Dermis microvascular lymphatic vessel endothelial cell (primary cell): ENCODE measurements at places on chromosomes 1 and 21. TPM values are rescaled to one million over a fixed set of nuclear protein-coding genes. Genes with fewer than 3 reads are reported as not detected.

GRCh38 chr1:6008084-6008415 is 15.8 kb upstream of the NPHP4 start:
- DNase-seq: no peak

- no peak for DNase-seq
These were observed 130.1 kb upstream of the CTTNBP2NL start for GRCh38 chr1:112265931-112266330.

- peak; percentile 44 for DNase-seq
These were observed 108.9 kb downstream of the CAPN8 start for GRCh38 chr1:223556414-223557129.

DNA sequence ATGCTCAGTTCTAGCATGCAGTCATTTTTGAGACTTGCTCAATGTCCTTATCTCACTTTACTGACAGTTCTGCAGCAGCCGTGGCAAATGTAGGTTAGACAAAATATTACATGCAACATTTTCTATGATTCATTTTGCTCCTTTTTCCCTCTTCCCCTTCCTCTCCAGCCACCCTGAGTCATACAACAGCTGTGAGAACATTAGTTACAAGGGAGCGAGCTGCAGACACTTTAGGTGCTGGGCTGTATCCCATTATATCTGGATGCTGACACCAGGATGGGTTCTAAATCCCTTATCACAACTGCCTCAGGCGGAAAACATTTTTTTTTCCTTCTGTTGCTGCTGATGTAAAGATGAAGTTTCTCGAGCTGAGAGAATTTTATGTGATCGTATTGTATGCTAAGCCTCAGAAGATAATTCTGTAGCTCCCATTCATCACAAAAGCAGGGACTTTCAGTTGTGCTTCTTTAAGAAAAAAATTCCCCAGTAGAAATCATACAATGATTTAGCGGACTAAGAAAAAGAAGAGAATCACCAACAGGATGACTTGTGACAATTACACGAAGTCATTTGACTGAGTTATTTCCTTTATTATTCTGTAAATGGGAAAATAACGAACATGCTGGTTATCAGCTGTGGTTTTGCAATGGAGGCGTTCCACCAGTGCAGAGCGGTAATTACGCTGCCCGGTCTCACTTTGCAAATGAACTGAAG is 345.0 kb downstream of the DISC1 start:
- DNase-seq: peak; percentile 89

DNA sequence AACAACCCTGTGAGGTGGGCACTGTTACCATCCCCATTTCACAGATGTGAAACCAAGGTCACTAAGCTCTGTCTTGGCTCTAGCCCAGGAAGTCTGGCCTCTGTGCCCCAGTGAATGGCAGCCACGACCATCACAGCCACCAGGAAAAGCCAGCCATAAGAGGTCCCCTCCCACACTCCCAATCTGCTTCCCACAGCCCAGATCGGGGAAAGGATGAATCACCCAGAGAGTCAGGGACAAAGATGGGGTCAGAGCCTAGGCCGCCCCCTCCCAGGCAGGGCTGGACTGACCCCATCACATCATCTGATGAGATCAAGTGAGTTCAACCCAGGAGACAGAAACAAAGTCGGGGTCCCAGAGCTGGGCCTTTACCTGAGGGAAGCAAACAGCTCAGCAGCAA is 22.9 kb upstream of the COL16A1 start:
- DNase-seq: no peak

DNA sequence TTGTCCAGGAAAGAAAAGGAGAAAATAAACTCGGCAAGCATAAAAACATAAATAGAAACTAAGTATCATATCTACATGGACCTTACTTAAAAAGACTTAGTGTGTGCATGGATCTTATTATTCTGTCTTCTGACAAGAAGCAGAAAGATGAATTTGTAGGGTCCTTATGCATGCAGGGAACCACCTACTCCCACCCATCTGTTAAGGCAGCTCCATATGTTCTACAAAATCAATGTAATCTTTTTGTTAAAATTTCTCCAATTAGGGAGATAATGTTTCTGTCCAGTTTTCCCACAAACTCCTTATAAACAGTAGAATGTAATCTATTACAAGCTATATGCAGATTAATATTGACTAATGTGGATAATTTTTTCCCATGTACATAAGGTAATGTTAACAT is 13.9 kb upstream of the PTPN14 start:
- DNase-seq: no peak

GRCh38 chr1:99531578-99532275 is 114.2 kb upstream of the PALMD start:
- no peak for DNase-seq

GRCh38 chr1:197224160-197224559 is 43.9 kb upstream of the CRB1 start:
- no peak for DNase-seq

DNA sequence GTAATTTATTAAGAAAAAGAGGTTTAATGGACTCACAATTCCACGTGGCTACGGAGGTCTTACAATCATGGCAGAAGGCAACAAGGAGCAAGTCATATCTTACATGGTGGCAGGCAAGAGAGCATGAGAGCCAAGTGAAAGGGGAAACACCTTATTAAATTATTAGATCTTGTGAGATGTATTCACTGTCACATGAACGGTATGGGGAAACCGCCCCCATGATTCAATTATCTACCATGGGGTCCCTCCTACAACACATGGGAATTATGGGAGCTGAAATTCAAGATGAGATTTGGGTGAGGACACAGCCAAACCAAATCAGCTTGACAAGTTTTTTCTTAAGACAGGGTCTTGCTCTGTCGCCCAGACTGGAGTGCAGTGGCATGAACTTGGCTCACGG is 14.3 kb downstream of the DAP3 start:
- no peak for DNase-seq

GRCh38 chr1:88910401-88910800 is 19.0 kb upstream of the GTF2B start:
- no peak for DNase-seq

DNA sequence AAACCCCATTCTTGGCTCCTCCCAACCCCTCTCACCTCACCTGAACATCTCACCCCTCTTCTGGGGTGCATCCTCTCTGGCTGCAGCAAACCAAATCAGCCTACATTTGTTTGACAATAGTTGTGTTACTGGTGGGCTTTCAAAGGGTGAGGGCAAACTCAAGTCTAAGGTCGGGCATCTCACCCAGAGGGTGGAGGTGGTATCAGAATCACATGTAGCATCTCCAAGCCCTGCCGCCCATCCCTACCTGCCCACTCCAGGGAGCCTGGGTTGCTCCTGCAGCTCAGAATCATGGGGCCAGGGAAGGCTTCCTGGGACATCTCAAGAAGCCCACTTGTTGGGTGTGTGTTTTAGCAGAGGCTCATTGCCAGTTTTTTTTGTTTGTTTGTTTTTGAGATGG is 35.8 kb downstream of the PGBD5 start:
- no peak for DNase-seq

DNA sequence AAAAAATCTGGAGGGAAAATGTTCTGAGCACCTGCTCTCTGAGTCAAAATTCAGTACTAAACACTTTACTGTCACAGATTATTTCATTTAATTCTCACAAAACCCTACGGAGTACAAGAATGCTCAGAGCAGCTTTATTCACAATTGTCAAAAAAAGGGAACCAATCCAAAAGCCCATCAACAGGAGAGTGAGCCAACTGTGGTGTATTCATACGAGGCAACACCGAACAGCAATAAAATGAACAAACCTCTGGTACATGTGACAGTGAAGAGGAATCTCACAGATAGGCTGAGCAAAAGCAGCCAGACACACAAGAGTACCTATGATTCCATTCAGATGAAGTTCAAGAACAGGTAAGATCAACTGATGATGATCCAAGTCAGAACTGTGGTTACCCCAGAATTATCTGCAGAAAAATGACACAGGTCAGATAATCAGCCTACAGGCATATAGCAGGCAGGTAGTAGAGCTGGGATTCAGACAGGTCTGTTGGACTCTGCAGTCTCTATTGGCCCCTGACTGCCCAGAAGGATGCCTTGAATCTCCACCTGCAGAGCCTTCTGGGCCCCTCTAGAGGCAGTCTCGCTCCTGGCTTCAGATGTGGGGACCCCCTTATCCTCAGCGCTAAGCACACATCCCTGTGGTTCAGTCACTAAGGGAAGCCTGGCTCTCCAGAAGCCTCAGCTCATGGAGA is 19.2 kb downstream of the SLC9A1 start:
- DNase-seq: no peak

GRCh38 chr21:39602076-39602689 is 10.6 kb upstream of the B3GALT5 start:
- DNase-seq: no peak

- DNase-seq: no peak
These were observed 12.4 kb upstream of the EVI5 start for GRCh38 chr1:92797297-92797696.

GRCh38 chr21:34887105-34887442 is 162.0 kb downstream of the RUNX1 start:
- no peak for DNase-seq

GRCh38 chr1:30325085-30325935 is 398.1 kb downstream of the MATN1 start:
- no peak for DNase-seq

- DNase-seq: no peak
These were observed 10.2 kb downstream of the KLHL21 start for GRCh38 chr1:6592441-6592840.

- DNase-seq: no peak
These were observed 14.1 kb downstream of the CAPN8 start for GRCh38 chr1:223651291-223651991.

DNA sequence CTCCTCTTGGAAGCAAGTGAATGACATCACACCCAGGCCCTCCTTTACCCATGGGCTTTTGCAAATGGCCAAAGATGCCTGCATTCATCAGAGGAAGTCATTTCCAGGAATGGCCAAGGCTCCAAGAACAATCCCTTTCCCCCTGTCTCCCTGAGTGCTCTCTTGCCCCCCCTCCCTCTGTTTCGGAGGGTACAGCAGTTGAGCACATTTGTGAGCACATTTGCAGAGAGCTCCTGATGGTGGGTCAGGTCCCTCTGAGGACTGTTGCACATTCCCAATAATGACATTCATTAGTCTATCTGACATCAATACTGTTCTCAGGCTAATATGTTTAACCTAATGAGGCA is 113.4 kb downstream of the MATN1 start:
- no peak for DNase-seq

DNA sequence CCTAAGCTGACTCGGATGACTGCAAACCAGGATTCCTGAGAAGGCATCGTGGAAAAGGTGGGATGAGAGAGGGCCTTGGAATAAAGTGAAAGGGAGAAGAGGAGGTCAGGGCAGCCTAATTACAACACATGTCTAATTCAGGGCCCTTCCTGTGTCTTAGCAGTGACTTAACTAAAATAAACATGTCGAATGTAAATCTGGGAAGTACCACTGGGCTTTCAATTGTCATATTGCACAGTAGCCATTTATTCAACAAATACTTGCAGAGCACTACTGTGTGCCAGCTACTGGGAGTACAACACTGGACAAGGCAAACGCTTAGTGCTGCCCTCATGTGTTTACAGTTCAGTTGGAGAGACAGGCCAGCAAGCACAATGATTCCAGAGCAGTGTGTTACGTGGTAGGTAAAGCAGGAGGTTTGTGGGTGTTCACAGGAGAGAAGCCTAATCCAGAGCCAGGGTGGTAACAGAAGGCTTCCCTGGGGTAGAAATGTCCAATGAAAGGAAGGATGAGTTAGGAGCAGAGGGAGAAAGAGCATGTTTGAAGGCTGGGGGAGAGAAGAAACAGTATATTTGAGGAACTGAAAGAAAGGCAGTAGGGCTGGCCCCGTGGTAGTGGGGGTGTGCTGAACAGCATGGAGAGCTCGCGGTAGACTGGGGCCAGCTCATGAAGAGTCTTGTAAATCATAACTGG is 38.0 kb upstream of the RASAL2 start:
- DNase-seq: peak; percentile 56

DNA sequence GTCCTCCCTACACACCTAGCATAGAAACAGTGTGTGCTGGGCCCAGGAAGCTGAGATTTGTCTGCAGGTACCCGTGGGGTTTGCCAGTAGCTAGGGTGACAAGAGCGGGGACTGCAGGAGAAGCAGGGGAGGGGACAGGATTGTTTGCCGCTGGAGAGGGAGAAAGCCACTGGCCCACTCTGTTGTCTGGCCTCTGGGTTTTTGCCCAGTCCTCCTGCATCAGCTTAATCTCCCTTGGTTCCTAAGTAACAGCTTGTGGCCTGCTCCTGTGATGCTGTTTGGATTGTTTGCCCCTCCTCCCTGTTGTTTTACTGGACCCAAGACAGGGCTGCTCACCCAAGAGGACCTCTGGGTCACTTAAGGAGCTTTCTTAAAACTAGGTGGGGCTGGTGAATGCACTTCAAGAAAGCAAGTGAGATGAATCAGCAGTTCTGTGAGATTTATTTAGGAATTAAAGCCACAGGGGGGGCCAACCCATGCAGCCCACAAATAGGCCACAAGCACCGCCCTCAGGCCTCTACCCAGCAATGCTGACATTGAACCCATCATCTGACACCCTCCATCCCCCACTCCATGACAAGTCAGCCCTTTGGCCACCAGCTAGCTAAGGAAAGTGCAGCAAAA is 142.8 kb downstream of the ZZZ3 start:
- DNase-seq: no peak

- peak; percentile 55 for DNase-seq
These were observed at the start of gene CAPN2 for GRCh38 chr1:223712194-223712849. Gene CAPN2 (plus strand): TSS chr1:223712539. CDS start chr1:223712641, 102 bp downstream.

The ACTN2 gene
- total RNA-seq: 0.13 TPM in 1 of 2 replicates, not detected in the other

The PEX19 gene
- 24.9 and 29.3 TPM in 2 replicates for total RNA-seq

The RPE65 gene
- total RNA-seq: not detected in 2 replicates

The TMEM35B gene
- 30.6 and 50.1 TPM in 2 replicates for total RNA-seq

The CCDC24 gene
- total RNA-seq: 1.3 and 1.4 TPM in 2 replicates

The TIE1 gene
- total RNA-seq: 667 and 1,206 TPM in 2 replicates

The UBXN10 gene
- under 0.01 TPM in 1 of 2 replicates, not detected in the other for total RNA-seq

The OLIG2 gene
- total RNA-seq: not detected in 2 replicates
